Substantia nigra (tissue), 51 donors: ENCODE measurements at places on chromosomes 3 and 15.

GRCh38 chr15:80317389-80318182 is 65.6 kb upstream of the CTXND1 start:
- DNase-seq = no peak

DNA sequence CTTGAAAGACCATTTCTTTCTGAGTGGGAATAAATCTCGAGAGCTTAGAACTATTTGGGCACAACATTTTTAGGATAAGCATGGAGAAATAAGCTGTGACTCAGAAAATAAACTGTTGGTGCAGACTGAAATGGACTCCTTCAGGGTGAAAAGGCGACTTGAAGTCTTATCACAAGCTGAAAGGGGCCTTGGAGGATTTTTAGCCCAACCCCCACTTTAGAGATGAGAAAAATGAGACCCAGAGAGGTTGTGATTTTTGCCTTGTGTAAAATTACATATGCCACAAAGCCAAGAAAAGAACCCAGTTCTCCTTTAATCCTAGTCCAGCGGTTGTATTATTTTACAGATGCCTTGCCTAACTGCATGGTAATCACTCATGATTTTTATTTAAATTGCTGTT is 1.5 kb downstream of the ATP1B3 start:
- DNase-seq = no peak

- DNase-seq = no peak
Measured at GRCh38 chr15:26129852-26130251, 266.7 kb upstream of the ATP10A start.

DNA sequence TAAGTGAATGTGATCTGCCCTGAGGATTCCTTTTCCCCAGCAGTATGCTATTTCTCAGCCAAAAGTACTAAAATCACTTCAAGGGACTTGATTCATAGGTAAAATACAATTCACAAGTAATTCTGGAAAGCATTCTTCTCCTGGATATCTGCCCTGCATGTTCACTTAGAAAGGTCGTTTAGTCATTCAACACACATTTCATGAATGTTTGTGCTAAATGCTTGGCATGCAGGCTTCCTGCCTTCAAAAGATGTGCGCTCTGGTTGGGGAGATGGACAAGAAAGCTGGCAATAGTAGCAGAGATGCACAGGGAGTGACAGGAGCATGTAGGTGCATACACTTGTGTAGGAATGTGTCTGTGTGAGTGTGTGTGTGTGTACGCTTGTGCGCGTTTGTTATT is 360.7 kb downstream of the PTPRG start:
- no peak for DNase-seq

DNA sequence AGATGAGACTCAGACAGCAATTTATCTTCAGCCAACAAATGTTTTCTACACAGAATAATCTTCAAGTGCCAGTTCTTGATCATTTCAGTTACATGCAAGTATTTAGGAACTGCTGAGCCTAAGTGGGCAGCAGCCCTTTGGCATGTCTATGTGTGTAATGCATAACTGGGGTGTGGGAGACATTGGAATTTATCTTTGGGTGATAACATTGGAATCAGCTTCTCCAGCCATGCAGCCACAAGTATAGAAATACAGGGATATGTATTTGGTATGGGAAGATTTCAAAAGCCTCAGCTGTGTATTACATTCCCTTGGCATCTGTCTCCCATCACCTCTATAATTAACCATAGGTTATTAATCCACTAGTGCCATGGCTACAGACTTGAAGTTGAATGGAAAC is 63.4 kb upstream of the FOXP1 start:
- DNase-seq = no peak

DNA sequence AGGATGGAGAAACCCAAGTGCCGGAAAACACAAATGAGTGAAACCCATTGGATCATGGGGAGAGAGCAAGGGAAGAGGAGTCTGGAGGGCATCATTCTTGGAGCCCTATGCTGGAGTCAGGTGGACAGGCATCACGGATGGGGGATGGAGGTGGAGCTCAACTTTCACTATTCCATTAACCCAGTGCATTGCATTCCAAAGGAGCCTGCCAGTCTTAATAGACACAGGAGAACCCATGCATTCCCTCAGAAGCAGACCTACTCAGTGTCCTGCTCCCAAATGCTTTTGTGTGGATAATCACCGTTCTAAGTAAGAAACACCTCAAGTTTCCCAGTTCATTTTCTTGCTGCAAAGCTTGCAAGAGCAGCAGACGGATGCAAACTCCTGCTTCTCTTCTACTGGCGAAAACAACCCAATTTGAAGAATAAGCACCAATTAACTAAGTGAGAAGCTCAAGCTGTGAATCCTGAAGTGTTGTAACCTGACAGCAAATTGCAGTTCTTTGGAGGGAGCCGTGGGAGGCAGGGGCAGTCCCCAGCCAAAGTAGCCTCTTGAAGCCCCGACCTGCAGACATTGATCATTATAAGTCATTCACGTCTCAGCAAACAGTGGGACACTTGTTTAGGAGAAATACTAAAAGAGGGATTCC is 25.3 kb downstream of the SEMA5B start:
- no peak for DNase-seq

DNA sequence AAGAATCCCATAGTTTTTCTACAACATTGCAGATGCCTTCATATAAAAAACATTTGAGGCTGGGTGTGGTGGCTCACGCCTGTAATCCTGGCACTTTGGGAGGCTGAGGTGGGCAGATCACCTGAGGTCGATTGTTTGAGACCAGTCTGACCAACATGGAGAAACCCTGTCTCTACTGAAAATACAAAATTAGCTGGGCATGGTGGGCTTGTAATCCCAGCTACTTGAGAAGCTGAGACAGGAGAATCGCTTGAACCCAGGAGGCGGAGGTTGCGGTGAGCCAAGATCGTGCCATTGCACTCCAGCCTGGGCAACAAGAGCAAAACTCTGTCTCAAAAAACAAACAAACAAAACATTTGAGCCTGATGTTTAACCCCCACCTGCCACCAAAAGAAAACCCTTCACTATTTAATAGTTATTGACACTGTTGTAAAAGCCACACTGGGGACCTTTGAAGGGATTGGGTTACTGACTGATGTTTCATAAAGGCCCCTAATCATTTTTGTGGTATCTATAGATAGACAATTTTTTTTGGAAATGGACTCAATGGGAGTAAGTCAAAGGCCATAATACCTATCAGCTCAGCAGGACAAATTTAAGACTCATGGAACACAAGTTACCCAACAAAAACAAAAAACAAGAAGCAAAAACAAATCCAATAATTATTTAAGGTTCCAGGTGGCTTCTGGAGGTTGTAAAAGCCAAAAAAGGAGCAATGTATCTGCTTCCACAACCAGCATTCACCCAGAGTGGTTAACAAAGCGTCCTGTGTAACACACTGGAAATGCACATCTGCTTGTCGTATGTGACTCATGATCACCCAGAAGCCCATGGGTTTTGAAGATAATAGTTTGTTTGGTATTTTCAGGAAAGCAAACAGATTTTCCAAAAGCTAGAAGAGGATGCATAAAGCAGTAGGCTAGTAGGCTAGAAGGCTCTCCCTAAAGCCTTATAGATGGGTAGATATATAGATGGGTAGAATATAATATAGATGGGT is 41.2 kb downstream of the CDCP1 start:
- no peak for DNase-seq

GRCh38 chr15:73684581-73685455 is 635 bp downstream of the CD276 start:
- DNase-seq = no peak

DNA sequence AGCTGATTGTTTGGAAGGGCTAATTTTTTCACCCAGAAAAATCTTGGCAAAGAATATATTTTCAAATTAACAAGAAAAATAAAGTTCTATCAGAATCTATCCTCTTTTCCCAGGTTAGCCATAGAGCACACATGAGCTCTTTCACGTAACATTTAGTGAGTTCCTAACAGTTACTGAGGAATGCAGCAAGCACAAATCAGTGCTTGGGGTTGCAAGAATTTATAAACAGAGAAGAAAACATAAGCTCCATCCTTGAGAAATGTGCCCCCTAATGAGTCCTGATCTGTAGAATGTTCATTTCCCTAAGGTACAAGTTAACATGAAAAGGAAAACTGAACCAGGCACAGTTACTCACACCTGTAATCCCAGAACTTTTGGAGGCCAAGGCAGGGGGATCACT is 13.9 kb downstream of the EOGT start:
- DNase-seq = no peak

DNA sequence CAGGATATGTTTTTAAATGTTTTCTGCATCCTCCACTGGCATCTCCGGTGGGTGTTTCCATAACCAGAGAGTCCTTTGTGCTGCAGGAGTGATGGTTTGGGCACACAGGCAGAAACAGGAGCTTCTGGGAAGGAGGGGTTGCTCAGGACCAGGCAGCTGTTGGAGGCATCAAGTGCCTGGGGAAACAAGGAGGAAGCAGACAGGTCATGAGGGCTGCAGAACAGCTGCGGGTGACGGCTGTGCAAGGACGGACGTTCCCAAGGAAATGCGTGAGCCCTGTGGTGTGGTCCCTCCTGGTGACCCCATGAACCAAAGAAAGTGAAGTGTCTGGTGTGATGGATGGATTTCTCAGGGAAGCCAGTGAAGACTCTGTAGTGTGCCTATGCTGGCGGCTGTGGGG is 61.2 kb upstream of the TNFAIP8L3 start:
- no peak for DNase-seq

GRCh38 chr3:4754180-4755086 is 224.8 kb upstream of the BHLHE40 start:
- DNase-seq = no peak

DNA sequence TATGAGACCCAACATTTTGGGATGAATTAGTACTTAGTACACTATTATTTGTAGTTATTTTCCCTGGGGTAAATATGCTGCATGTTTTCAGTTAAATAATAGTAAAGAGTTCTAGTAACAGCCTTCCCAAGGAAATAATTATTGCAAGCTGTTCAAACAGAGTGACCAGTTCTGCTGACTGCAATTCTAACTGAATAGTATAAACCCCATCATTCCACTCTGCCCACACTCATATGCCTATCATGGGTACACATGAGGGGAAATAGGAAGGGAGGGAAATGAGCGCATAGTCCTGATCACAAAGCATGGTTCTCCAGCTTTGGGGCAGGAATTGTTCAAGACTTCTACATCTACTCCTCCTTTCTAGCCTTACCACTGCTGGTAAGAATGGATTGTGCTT is 18.7 kb downstream of the UQCC5 start:
- no peak for DNase-seq

DNA sequence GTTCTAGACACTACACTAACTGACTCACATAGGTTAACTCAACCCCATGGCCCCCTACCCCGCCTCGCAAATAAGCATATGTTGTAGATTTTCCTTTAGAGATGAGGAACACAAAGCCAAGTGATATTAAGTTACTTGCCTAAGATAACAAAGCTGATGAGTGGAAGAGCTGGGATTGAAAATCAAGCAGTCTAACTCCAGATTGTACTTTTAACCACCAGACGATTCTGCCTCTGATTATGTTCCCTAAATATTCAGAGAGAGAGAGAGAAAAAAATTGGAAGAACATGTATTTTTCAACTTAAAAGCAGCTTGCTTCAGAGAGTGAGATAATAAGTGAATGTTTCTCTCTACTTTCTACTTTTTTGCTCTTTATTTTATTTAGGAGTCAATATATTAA is 66.9 kb upstream of the THBS1 start:
- DNase-seq = no peak

DNA sequence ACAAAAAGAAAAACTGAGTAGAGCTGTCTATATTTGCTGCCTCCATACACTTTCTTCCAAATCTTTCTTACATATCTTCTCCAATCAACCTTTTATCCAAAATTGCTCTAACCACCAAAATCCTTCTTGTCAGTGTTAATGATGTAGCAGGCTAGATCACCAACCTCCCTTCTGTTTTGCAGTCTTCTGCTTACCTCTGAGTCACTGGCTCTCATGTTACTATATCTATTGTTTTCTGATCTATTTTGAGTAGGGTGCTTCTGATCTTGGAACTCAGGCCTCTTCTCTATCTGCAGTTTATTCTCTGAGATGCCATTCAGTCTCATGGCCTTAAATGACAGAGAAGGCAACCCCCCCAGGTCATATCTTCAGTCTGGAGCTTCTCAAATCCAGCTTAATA is 26.3 kb upstream of the AADAC start:
- DNase-seq = no peak

DNA sequence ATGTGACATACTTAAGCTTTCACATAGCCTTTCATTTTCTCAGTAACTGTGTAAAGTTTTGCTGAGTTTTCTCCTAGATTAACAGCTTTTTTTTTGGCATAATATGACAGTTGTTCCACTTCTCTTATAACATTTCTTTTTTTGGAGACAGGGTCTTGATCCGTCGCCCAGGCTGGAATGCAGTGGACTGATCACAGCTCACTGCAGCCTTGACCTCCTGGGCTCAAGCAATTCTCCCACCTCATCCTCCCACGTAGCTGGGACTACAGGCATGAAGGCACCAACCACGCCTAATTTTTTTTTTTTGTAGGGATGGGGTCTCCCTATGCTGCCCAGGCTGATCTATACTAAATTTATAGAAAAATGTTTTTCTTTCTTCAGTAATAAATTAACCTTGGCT is 30.1 kb downstream of the DLG1 start:
- DNase-seq = no peak

DNA sequence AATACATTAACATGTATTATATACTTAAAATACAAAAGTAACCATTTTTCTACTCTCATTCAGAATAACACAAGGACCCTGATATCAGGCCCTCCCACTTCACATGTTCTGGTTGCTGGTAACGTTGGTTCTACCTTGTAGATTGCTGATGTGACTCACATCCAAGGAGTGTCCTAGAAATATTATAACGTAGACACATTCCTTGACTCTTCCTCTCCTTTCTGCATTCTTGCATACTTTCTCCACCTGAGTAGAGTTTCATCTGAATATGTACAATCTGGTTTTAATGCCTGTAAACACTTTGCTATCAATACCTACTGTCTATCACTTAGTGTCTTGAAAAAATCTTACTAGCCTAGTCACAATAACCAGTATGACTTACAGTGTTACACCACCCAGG is 35.0 kb upstream of the NEDD4 start:
- DNase-seq = no peak

GRCh38 chr3:37688756-37689155 is 172.9 kb upstream of the CTDSPL start:
- DNase-seq = no peak

- DNase-seq = no peak
Measured at GRCh38 chr3:187295316-187296034, 3.9 kb upstream of the MASP1 start.

DNA sequence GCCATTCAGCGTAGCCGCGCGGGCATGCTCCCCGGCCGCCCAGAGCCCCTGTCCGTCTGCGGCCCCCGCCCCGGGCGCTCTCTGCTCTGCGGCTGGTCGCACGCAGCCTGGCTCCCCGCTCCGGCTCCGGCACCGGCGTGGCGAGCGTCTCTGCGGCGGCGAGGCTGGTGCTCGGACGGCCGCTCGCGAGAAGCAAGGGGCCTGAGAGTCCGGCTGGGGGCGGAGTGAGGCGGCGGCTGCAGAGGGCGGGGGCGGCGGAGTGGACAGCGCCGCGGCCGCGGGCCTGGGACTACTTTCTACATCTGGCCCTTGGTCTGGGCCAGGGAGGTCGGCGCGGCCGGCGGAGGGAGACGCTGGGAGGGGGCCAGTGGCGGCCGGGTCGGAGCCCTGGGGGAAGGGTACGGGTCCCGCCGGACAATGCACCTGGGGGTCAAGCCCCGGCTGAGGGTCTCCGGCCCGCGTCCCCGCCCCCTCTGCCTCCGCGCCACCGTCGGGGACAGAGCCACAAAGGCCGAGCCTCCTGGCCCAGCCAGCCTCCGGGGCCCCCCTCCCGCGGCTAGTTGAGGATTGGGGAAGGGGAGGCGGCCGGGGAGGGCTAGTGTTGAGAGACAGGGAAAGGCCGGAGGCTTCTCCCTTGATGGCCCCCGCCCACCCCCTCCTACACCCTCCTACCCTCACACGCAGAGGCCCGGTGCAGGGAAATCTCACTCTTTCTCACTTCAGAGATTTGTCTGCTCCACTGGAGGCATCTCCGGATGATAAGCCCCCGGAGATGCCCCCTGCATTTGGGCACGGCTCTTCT is at the start of gene PRTG:
PRTG (minus strand) TSS at position 226 of the 802 bp plus-strand sequence; CDS start at position 5, 221 bp downstream.
- peak; percentile 33 for DNase-seq
